ENCODE measurements at places on chromosomes 3 and 15. TPM values are rescaled to one million over a fixed set of nuclear protein-coding genes. Genes with fewer than 3 reads are reported as not detected.

GRCh38 chr3:107598926-107599771 is 76.4 kb downstream of the BBX start:
- peak overlapping the region; percentile 66 for H3K4me3 ChIP-seq
- DNase-seq: no peak
- no peaks in the 10 kb centered on the region for H3K36me3 ChIP-seq
- H3K27ac ChIP-seq: peak overlapping the region; percentile 81
- H3K4me1 ChIP-seq: peaks cover 3% of the 10 kb centered on the region

- no peaks in the 10 kb centered on the region for H3K27me3 ChIP-seq
- no peaks in the 10 kb centered on the region for H3K4me1 ChIP-seq
- no peak overlapping the region for H3K4me3 ChIP-seq
- H3K36me3 ChIP-seq: no peaks in the 10 kb centered on the region
Measured at GRCh38 chr3:122021037-122021436, 1.0 kb downstream of the ILDR1 start.

GRCh38 chr3:157175691-157176507 is 16.0 kb upstream of the CCNL1 start:
- H3K27ac ChIP-seq: peak overlapping the region; percentile 95
- no peaks in the 10 kb centered on the region for H3K36me3 ChIP-seq
- no peaks in the 10 kb centered on the region for H3K27me3 ChIP-seq
- peaks cover 13% of the 10 kb centered on the region for H3K4me1 ChIP-seq
- no peak for DNase-seq

GRCh38 chr3:42900226-42901072 is 5.5 kb upstream of the ZNF662 start:
- peaks cover 1% of the 10 kb centered on the region for H3K4me1 ChIP-seq
- H3K27ac ChIP-seq: no peak overlapping the region
- no peaks in the 10 kb centered on the region for H3K36me3 ChIP-seq
- no peaks in the 10 kb centered on the region for H3K27me3 ChIP-seq

GRCh38 chr3:168269001-168269400 is 173.3 kb upstream of the GOLIM4 start:
- no peak overlapping the region for H3K4me3 ChIP-seq
- no peaks in the 10 kb centered on the region for H3K27me3 ChIP-seq

GRCh38 chr3:34363881-34364280 is 565.5 kb downstream of the PDCD6IP start:
- no peaks in the 10 kb centered on the region for H3K4me1 ChIP-seq
- no peak overlapping the region for H3K27ac ChIP-seq
- DNase-seq: no peak
- H3K4me3 ChIP-seq: no peak overlapping the region

DNA sequence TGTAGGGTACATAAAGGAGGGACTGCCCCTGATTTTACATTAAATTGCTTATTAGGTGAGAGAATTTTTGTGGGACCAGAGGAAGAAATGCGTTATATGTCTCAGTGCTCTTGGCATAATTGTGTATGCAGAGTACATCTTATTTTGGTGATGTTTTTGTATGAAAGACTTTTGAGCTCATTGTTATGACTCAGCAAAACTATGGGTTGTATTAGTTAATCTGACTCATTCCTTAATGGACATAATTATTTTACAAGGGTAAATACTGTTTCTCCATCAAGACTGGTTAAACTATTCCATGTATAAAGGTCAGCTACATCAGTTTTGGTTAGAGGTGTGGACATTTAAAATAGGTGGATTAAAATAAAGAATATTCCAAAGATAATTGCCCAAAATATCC is 156.8 kb downstream of the ALCAM start:
- no peak overlapping the region for H3K27ac ChIP-seq
- no peak for DNase-seq
- peaks cover 2% of the 10 kb centered on the region for H3K4me1 ChIP-seq
- no peaks in the 10 kb centered on the region for H3K27me3 ChIP-seq

- peaks cover 13% of the 10 kb centered on the region for H3K4me1 ChIP-seq
- no peaks in the 10 kb centered on the region for H3K36me3 ChIP-seq
- no peak overlapping the region for H3K27ac ChIP-seq
- DNase-seq: no peak
- peak overlapping the region; percentile 51 for H3K4me3 ChIP-seq
Measured at GRCh38 chr15:62163397-62164013, 1.6 kb downstream of the C2CD4B start.

DNA sequence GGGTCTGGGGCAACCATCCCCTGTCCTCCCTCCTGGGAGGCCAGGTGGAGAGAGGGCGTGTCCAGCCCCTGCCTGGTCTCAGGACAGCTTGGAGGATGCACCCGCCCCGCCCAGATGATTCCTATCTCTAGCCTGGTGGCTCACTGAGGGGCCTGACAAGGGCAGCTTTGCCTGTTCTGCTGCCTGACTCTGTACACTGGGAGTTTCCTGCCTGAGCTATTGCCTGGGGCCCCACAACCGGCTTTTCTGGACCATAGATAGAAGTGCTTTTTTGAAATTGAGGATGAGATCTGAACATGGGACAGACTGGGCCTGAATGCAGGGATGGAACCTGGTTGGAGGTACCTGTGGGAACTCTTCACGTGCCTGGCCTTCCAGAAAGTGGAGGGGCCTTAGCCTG is 751 bp upstream of the PLA2G4E start:
- H3K36me3 ChIP-seq: no peaks in the 10 kb centered on the region
- no peaks in the 10 kb centered on the region for H3K27me3 ChIP-seq
- no peak for DNase-seq
- peaks cover 10% of the 10 kb centered on the region for H3K4me1 ChIP-seq
- H3K27ac ChIP-seq: no peak overlapping the region
- no peak overlapping the region for H3K4me3 ChIP-seq

DNA sequence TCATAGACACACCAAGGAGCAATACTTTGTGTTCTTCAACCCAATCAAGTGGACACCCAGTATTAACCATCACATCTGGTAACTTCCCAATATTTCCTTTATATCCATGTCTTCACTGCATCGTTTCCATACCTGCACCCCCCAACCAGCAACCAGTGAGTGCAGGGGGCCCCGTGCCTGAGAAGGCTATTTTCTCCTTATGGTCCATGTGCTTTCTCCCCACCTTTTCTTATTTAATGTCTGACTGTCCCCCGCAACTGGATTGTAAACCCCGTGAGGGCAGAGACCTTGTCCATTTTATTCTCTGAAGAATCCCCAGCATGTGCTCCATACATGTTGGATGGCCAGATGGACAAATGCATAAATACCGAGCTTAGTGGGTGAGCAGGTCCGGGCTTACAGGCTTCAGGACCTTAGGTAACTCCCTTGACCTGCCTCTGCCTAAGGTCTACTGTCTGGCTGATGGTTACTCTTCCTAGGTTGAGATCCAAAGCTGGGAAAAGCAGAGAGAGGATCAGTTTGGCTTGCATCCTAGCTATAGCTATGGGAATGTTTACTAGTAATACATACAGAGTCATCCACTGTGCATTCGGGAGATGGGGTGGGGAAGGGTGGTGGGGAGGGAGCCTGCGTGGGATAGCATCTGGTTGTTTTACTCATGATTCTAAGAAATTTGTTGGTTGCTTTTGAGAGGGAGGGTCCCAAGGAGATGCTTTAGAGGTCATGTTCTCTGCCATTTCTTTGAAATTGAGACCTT is 41.5 kb downstream of the PXYLP1 start:
- no peaks in the 10 kb centered on the region for H3K36me3 ChIP-seq
- H3K4me3 ChIP-seq: no peak overlapping the region
- DNase-seq: no peak
- H3K27me3 ChIP-seq: no peaks in the 10 kb centered on the region
- H3K27ac ChIP-seq: no peak overlapping the region
- peaks cover 11% of the 10 kb centered on the region for H3K4me1 ChIP-seq

- DNase-seq: no peak
- no peak overlapping the region for H3K4me3 ChIP-seq
- no peaks in the 10 kb centered on the region for H3K36me3 ChIP-seq
- H3K27ac ChIP-seq: no peak overlapping the region
- no peaks in the 10 kb centered on the region for H3K27me3 ChIP-seq
- H3K4me1 ChIP-seq: no peaks in the 10 kb centered on the region
Measured at GRCh38 chr3:159565313-159565712, 423.3 kb upstream of the IL12A start.

- no peak for DNase-seq
- H3K4me3 ChIP-seq: no peak overlapping the region
- no peak overlapping the region for H3K27ac ChIP-seq
- no peaks in the 10 kb centered on the region for H3K4me1 ChIP-seq
- no peaks in the 10 kb centered on the region for H3K36me3 ChIP-seq
Measured at GRCh38 chr15:39213385-39213840, 367.5 kb upstream of the THBS1 start.

GRCh38 chr15:22955544-22956119 is 24.5 kb downstream of the CYFIP1 start:
- H3K36me3 ChIP-seq: no peaks in the 10 kb centered on the region
- H3K27me3 ChIP-seq: no peaks in the 10 kb centered on the region
- H3K27ac ChIP-seq: peak overlapping the region; percentile 86
- H3K4me3 ChIP-seq: peak overlapping the region; percentile 43
- no peak for DNase-seq

DNA sequence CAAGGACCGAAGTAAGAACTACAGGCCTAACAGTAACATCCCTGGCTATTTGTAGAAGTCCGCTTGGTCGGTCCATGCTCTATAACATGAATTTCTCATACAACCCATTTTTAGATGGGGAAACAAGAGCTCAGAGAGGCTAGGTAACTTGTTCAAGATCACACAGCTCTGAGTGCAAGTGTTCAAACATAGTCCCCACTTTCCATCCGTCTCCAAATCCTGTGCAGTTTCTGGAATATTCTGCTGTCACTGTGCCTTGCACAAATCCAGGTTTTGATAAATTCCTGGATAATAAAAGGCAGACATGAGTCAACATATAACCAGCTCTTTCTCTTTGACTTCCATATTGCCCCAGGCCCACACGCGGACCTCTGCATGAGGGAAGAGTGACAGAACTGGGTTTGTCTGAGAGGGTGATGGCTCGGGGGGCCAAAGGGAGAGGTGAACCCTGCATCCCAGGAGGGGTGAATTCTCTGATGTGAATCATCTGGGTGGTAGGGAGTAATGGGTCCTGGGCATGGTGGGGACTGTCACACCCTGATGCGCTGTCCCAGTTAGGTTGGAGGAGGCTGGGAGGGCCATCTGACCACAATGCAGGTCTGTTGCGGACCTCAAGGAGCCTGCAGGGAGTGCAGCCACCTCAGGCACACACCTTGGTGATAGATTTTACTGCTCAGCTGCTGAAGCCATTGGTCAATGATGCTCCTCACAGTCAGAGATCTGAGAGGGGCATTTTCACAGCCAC is 162.2 kb downstream of the SMAD6 start:
- H3K4me1 ChIP-seq: no peaks in the 10 kb centered on the region
- no peaks in the 10 kb centered on the region for H3K36me3 ChIP-seq
- no peaks in the 10 kb centered on the region for H3K27me3 ChIP-seq
- no peak overlapping the region for H3K27ac ChIP-seq
- no peak for DNase-seq

DNA sequence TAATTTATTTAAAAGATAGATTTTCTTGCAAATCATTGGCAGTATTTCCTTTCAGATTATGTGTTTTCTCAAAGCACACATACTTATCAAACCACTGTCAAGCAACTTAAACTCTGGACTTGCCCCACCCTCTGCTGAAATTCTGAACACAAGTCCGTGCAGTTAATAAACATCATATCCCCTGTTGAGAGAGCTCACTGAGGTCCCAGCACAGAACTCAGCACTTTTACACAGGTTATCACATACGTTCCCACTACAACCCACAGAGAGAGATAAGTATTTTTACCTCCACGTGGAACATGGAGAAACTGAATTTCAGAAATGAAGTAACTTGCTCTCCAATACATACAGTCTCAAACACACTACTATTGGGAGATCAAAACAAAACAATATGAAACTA is 267.6 kb upstream of the IGF1R start:
- no peak for DNase-seq
- H3K27ac ChIP-seq: no peak overlapping the region
- no peaks in the 10 kb centered on the region for H3K36me3 ChIP-seq
- no peaks in the 10 kb centered on the region for H3K27me3 ChIP-seq

GRCh38 chr15:76146812-76147211 is 87.0 kb downstream of the TMEM266 start:
- H3K4me3 ChIP-seq: no peak overlapping the region
- H3K27ac ChIP-seq: no peak overlapping the region
- DNase-seq: no peak
- H3K27me3 ChIP-seq: no peaks in the 10 kb centered on the region

GRCh38 chr3:151362751-151363174 is 21.8 kb downstream of the P2RY12 start:
- no peaks in the 10 kb centered on the region for H3K4me1 ChIP-seq
- no peaks in the 10 kb centered on the region for H3K36me3 ChIP-seq
- no peaks in the 10 kb centered on the region for H3K27me3 ChIP-seq
- no peak overlapping the region for H3K27ac ChIP-seq

- H3K27ac ChIP-seq: peak overlapping the region; percentile 68
- H3K4me1 ChIP-seq: peaks cover 5% of the 10 kb centered on the region
- no peak for DNase-seq
- no peaks in the 10 kb centered on the region for H3K36me3 ChIP-seq
Measured at GRCh38 chr3:9074079-9074478, 110.8 kb upstream of the RAD18 start.

GRCh38 chr3:59512066-59512465 is 462.2 kb upstream of the CFAP20DC start:
- H3K36me3 ChIP-seq: no peaks in the 10 kb centered on the region
- no peak overlapping the region for H3K27ac ChIP-seq
- DNase-seq: no peak
- no peak overlapping the region for H3K4me3 ChIP-seq
- H3K27me3 ChIP-seq: no peaks in the 10 kb centered on the region

DNA sequence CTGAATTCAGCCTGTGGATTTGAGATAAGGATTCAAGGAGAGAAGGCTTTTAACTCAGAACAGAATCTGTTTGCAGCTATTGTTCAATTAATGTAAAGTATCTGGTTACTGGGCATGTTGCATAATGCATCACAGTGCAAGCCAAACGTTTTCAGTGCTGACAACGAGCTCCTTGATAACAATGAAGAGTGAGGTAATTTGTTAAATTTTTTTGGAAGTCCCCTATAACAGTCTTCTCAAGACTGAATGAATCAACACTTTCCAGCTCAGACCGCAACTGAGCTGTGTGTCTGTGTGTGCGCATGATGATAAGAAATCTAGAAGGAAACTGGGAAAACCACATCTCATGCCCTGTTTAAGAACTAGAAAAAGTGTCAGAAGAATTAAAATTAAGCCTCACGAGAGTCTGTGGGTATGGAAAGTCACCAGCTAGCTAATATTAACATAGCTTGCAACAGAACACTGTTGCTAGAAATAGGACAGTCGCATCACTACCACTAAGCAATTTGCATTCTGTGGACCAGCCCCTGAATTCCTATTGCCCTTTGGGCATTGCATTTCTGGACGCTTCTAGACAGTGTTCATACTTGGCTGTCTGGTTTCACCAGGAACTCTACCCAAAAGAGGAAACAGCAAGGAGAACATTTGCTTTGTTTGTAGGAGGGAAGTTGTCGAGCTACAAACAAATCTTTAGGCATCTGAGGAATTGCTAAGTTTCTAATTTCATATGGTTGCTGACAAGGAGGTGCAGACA is 43.7 kb upstream of the ATP2C1 start:
- H3K27me3 ChIP-seq: no peaks in the 10 kb centered on the region
- peaks cover 28% of the 10 kb centered on the region for H3K4me1 ChIP-seq
- peak overlapping the region; percentile 58 for H3K27ac ChIP-seq
- peak overlapping the region; percentile 49 for H3K4me3 ChIP-seq

Gene STRC
- total RNA-seq: 1.2 TPM

Gene GHRL
- 3.0 TPM for total RNA-seq

Gene LSAMP
- total RNA-seq: 1.9 TPM

Gene SLC28A1
- 0.41 TPM for total RNA-seq

Gene SCAMP5
- total RNA-seq: 1.5 TPM

Gene KNG1
- total RNA-seq: not detected

Gene KBTBD8
- 1.1 TPM for total RNA-seq

Gene GABPB1
- total RNA-seq: 27.8 TPM

Gene TRPM1
- not detected for total RNA-seq

Gene EHHADH
- total RNA-seq: 3.1 TPM

Gene P3H2
- total RNA-seq: 19.3 TPM

Gene VGLL3
- 45.6 TPM for total RNA-seq
